Activated CD8-positive, alpha-beta memory T cell treated with anti-CD3 and anti-CD28 coated beads for 1 hour (primary cell): ENCODE measurements at places on chromosomes 2 and 18.

GRCh38 chr2:45750484-45750883, 99.0 kb downstream of the PRKCE start:
- no peak for DNase-seq

DNA sequence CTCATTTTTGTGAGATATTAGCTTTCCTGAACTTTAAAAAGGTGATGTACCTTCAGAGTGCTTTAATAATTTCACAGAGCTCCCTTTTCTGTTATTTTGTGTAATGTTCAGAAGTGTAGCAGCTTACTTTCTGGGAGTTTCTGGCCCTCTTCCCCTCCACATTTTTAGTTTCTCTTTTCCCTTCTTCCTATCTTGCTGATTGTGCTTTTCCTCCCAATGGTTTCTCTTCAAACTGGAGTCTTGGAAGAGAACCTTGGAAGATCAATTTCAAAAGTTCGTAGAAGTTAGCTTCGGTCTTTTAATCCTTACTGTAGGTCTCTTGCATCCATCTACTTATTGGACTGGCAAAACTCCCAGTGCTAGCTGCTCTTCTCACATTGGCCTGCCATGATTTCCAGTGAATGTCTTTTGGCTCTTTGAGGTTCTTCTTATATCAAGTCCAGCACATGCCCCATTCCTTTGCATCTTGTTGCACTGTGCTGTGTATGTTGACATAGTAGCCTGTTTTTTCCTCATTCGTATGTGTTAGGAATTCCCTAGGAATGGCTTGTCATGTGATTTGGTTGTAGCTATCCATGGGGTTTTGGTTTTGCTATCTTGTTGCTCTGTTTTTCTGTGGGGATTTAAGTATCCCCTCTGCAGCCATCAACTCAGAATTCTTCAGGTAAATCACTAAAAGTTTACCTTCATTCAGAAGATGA, 7.8 kb downstream of the CCNT2 start:
- no peak for DNase-seq

DNA sequence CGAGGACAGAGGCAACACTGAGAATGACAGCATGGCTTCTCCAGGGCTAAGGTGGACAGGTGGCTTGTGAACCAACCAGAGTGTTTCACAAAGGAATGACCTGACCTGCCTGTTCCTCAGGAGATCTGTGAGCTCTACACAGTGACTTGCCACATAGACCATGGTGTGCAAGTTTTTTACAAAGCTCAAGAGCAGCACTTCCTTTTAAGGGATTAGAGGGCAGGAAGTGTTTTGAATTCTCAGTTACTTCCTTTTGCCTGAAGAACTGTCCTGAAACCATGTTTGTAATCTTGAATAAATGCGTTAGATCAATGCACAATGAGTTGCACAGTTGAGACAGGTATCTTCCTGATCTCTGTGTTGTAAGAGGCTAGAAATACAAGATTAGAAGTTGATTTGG, 421.9 kb downstream of the THSD7B start:
- DNase-seq, result no peak

GRCh38 chr2:186032930-186033329, 294.3 kb downstream of the FSIP2 start:
- DNase-seq, result no peak

DNA sequence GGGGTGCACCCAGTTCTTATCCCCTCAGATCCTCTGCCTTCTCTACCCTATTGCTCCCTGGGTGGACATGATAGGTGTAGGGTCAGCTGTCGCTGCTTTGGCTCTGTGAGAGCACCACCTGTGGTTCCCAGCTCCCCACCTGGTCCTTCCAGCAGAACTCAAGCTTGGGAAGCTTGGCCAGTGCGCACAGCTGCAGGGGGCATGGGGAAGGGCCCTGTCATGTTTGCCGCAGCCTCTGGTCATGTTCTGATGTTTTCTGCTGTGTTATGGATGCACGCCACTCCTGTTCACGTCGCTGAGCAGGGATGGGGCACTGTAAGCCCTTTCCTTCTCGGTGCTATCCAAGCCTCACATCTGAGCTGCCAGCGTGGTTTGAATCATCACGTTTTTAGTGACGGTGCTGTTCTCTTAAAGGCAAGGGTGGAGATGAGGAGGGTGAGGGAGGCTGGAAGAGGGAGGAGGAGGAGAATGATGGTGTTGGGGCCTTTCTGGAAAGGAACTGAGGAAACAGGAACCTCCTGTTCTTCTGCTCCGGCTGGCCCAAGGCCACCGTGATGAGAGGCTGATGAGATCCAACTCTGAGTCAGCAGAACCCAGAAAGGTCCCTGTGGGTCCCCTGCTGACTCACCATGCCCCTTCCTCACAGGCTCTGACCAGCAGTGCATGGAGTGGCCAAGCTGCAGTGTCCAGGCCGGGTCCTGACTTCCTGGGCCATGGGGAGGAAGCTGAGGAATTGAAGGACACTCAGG, 78.0 kb downstream of the LIPG start:
- DNase-seq, result no peak

GRCh38 chr2:30305235-30305634, 73.9 kb downstream of the LBH start:
- no peak for DNase-seq

DNA sequence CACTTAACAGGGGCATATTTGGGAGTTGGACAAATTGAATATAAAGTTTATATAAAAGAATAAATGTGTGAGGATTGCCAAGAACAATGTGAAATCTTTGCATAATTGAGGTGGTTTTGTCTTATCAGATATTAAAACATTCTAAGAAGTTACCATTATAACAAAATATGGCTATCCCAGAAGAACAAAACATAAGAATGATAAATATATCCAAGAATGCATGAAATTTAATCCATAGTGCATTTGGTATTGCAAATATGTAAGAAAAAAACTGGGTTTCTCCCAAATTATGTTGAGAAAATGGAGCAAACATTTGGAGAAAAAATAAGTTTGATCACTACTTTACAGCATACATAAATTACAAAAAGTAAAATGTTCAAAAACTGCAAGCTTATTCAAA, 562.4 kb downstream of the RNF144A start:
- DNase-seq, result no peak

- no peak for DNase-seq
Measured at GRCh38 chr2:127348426-127349000, 39.3 kb downstream of the MAP3K2 start.

GRCh38 chr2:66866331-66867062, 431.6 kb downstream of the MEIS1 start:
- DNase-seq, result no peak

DNA sequence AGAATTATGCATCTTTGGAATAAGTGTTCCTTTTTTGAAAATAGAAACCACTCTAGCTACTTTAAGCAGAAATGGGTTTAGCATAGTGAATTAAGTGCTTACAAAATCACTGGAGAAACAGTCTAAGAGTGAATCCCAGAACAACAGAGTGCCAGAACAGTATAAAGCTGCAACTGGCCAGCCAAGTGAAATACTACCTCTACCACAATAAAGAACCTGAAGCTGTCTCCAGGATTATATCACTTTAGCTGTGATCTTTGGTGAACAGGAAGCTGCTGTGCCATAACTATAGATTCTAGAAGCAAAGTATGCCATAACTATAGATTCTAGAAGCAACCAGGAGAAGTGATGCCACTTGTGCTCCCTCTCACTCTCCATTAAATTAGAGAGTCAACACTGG, 7.6 kb downstream of the CAMKMT start:
- no peak for DNase-seq

DNA sequence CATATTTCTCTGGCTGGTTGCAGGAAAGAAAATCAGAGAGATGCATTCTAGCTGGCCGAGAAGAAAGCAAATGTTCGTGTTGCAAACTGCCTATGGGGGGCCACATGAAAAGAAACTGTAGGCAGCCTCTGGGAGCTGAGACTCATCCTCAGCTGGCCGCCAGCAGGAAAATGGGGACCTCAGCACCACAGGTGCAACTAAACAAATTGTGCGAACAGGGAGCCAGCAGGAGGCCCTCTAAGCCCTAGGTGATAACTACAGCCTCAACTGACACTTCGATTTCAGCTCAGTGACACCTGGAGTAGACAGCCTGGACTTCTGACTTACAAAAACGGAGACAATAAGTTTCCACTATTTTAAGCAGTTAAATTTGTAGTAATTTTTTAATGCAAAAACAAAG, 107.3 kb downstream of the DTNB start:
- DNase-seq, result no peak

GRCh38 chr18:35436076-35436649, 59.0 kb upstream of the ZNF396 start:
- no peak for DNase-seq

- no peak for DNase-seq
Measured at GRCh38 chr2:61969376-61969775, 63.9 kb downstream of the COMMD1 start.

DNA sequence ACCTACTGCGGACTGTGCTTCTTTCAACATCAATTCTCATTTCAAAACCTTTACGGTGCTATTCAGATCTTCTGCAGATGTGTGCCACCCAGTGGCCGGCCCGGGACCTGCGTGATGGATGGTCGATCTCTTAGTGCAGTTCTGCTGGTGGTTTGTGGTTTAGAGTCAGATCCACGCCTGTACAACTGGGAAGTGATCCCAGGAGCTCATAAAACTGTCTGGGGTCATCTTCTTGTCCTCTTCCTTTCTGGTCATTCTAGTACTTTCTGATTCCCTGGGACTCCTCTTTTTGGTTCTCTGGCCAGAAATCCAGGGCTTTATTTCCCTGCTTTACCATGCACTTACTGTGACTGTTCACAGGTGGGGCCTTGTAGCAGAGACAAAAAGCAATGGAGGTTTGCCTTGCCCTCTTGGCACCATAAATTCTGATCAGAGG, 15.8 kb upstream of the SELENOI start:
- DNase-seq, result peak; percentile 72

DNA sequence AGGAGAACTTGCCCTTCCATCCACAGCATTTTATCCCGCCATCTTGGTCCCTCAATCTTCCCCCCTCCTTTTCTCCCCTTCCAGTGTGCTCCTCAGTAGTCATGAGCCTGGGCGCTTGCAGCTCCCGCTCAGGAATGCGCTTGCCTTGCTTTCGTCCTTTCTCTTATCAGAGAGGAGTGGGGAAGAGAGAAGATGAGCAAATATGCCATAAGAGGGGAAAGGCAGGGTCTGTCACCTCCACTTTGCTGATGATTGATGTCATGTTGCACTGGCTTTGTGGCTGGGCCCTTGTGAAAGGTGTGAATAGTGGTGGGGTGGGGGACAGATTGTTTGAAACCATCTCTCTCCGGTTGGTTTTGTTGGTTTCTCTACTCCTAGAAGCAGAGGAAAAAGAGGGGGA, 569.3 kb downstream of the TNS1 start:
- DNase-seq, result no peak

DNA sequence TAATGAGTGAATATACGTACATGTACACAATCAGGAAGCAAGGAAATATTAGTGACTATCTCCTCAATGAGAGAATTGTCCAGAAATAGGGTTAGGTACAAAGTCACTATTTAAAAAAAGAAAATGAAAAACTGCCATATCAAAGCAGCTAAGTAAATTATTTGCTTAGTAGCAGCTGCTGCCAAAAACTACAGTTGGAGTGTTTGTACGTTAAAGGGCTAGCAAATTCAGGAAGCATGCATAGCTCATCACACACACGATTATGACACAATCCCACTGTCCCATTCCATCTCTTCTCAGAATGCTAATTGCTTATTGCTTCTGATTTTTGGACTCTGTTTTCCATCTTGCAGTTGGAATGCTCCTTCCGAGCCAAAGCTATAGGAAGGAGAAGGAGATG, 2012.5 kb upstream of the LRRTM1 start:
- no peak for DNase-seq

- DNase-seq, result no peak
Measured at GRCh38 chr2:85933753-85934594, 45.2 kb upstream of the ST3GAL5 start.

GRCh38 chr2:174344716-174345461, 10.1 kb downstream of the SP9 start:
- no peak for DNase-seq

GRCh38 chr2:240972201-240972600, 26.2 kb upstream of the SNED1 start:
- no peak for DNase-seq
